Progenitor cell of endocrine pancreas (in vitro differentiated cells): ENCODE measurements at places on chromosomes 13 and 19. TPM values are rescaled to one million over a fixed set of nuclear protein-coding genes. Genes with fewer than 3 reads are reported as not detected.

The LGALS4 gene
- total RNA-seq = 2.7 and 3.7 TPM in 2 replicates

The SOHLH2 gene
- 0.55 and 0.67 TPM in 2 replicates for total RNA-seq

The JAK3 gene
- 0.74 and 0.95 TPM in 2 replicates for total RNA-seq

DNA sequence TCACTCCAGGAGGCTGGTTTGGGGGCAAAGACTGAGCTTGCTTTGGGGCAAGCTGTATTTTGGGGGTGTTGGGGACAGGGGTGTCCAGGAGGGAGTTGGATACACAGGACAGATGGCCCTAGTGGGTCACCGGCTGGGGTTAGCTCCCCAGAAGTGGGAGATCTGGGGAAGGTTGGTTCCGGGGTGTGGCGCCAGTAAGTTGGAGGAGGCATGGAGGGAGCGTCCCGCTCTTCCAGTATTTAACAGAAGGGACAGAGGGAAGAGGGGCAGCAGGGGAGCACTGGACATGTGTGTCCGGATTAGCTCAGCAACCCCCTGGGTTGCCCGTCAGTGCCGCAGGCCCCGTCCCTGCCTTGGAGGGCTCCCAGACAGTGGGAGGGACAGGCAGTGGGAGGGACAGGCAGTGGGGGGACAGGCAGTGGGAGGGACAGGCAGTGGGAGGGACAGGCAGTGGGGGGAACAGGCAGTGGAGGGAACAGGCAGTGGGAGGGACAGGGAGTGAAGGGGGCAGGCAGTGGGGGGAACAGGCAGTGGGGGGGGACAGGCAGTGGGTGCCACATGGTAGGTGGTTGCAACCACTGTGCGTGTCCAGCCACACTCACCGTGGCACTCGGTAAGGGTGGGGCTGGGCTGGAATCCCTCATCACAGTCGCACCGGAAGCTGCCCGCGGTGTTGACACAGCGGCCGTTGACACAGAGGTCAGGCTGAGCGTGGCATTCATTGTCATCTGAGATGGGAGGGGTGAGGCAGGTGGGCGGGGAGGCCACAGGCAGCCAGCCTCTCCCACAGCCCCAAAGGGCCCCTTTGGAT lies 33.2 kb downstream of the CCL25 start:
- DNase-seq = no peak

GRCh38 chr19:19103167-19103566 lies 35.1 kb downstream of the TMEM161A start:
- no peak for DNase-seq

GRCh38 chr19:50537769-50538230 lies 24.1 kb upstream of the ASPDH start:
- peak; percentile 78 for DNase-seq

GRCh38 chr19:39596911-39597310 lies 5.4 kb upstream of the LGALS13 start:
- DNase-seq = no peak

DNA sequence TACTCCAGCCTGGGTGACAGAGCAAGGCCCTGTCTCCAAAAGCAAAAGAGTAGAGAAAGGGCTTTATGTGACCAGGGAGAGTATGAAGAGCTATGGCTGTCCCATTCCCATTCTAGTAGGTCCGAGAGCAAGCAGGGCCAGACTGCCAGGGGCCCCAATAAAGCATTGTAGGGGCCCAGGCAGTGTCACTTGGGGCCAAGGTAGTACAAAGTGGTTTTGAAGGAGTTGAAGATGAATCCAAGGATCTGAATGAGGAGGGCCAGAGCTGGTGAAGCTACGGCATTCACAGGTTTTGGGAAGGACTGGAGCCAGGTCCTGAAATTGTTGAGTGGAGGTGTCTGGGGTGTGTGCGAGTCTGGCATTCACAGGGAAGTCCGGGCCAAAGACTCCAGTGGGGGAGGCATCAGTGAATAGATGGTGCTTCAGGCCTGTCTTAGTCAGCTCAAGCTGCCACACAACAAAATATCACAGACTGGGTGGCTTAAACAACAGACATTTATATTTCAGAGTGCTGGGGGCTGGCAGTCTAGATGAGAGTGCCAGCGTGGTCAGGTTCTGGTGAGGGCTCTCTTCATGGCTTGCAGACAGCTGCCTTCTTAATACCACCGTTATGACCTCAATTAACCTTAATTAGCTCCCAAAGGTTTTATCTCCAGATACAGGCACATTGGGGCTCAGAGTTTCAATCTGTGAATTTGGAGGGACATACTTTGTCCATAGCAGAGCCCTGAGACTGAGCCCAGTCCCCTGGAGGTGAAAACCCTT lies 9.9 kb downstream of the NACC1 start:
- no peak for DNase-seq
